ENCODE measurements at places on chromosomes 3 and 15.

DNA sequence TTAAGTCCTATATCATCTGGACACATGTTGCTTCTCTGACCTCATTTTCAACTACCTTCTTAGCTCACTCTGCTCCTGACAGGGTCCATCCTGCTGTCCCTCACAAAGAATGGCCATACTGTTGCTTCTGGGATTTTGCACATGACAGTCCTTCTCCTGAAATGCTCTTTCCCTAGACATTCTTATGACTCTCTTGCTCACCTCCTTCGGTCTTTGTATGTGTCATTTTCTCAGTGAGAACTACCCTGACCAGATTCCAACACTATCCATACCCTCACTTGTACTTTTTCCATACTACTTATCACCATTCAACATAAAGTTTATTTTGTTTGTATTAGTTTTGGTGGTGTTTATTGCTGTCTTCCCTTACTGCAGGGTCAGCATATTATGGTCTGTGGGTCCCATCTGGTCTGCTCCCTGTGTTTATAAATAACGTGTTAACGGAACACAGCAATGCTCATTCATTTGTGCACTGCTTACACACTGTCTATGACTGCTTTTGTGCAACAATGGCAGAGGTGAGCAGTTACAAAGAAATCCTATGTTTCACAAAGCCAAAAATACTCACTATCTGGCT, 159.5 kb downstream of the SPATA16 start:
- no peak for DNase-seq

DNA sequence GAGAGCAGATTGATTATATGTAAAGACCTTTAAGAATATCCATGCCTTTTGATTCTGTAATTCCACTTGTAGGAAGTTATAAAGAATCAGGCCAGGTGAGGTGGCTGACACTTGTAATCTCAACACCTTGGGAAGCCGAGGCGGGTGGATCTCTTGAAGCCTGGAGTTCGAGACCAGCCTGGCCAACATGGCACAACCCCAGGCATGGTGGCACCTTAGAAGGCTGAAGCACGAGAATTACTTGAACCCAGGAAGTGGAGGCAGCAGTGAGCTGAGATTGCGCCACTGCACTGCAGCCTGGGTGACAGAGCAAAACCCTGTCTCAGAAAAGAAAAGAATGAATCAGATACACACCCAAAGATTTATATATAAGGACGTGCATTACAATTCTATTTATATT, 33.9 kb downstream of the HRH1 start:
- DNase-seq = no peak

DNA sequence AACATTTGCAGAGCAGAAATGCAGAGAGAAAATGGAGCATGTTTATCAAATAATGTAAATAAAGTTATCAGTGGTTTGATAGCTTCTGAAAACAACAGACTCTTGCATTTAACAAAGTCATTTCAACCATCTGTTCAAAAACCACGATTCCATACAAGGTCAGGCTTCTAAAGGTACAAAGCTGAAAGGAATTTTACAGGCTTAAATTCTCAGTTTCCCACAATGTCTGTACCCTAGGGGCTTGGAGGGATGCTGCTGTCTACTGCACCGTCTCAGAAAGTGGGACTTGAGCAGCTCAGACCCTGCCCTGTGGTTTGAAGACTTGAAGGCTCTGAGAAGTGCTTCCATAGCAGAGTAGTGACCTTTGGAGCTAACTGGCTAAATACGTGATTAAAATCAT, 30.4 kb upstream of the TM4SF1 start:
- no peak for DNase-seq

GRCh38 chr3:31531452-31531991, 1.2 kb upstream of the STT3B start:
- no peak for DNase-seq

GRCh38 chr3:165243597-165243996, 47.4 kb upstream of the SLITRK3 start:
- DNase-seq = no peak

DNA sequence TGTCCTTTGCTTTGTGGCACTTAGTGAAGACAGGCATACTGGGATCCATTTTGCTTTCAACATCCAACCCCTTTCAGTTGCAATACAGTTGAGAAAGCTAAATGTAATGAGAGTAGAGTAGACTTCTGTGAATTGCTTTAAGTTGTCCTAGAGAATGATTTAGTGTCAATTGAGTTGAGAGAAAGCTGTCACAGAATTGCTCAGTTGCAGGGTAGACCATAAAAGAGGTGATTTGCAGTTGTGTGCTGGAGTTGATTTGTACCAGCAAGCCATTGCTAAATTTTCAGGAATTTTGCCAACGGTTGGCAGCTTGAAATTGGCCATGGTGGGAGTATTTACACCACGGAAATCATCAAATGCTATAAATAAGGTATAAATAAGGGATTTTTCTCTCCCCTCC, 2.2 kb downstream of the ABHD5 start:
- no peak for DNase-seq

- peak; percentile 96 for DNase-seq
These were observed at the start of gene SNUPN for GRCh38 chr15:75625542-75626347. TSS of gene SNUPN (minus strand) at chr15:75625725. CDS start at chr15:75621051, 4,674 bp downstream.

DNA sequence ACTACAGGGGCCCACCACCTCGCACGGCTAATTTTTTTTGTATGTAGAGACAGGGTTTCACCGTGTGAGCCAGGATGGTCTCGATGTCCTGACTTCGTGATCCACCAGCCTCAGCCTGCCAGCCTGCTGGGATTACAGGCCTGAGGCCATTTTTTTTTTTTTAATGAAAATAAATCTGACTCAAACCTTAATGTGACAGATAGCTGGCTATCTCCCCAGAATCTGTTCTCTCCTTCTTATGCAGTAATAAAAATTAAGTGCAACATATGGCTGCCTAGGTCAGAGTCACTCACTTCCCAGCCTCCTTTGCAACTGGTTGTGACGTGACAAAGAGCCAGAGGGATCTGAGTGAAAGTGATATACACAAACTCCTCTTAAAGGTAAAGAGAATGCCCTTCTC, 53.0 kb downstream of the ZNF148 start:
- DNase-seq = peak; percentile 30
